ENCODE measurements at places on chromosomes 16 and 17.
A peak's percentile ranks its signal among the peaks of the same experiment; 100 is the strongest.

DNA sequence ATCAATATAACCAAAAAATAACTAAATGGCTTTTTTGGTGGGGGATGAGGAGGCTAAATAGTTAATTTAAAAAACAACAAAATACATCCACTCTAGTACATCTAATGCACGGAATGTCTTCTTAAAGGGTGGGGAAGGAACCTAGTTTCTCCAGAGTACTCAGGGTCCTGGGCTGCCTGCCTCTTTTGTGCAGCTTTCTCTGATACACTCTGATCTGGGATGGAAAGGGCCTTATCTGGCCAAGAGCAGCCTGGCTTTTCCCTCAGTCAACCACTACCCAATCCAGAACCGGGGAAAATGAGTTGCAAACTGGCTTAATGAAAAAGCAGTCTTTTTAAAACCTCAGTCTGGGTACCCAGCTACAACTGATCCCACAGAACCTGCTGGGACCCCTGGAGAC, 42.9 kb downstream of the DCUN1D3 start:
- no peak for DNase-seq

DNA sequence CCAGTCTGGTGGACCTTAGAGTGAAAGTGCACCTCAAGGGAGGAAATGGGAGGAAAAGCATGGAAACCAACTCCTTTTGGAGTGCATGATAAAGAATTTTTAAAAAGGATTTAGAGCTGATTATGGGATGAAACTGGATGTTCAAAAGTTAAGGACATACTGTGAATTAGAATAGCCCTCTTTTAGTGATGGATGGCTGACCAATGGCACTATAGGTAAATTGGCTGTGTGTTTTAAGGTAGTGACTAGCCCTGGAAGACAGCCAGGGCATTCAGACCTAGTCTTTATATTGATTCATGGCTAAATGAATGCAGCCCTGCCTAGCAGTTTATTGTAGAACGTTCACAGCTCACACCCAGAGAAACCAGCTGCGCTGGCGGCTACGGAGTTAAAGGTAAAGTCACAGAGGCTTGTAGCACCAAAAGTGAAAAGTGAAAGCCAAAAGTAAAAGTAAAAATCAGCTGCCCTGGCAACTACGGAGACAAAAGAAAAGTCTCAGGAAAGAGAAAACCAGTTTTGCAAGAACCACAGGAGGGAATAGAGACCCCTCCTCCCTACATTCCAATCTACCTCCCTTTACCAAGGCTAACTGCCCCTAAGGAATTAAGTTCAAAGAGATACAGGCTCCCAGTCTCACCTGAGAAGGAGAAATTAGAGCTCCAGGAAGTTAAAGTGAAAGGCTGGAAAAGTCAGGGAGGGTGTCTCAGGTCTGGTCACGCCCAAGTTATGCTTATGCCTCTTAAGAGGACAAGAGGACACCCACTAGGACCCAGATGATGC, 21.8 kb downstream of the ACSM1 start:
- peak; percentile 79 for DNase-seq

GRCh38 chr17:2051061-2051932, 3.6 kb upstream of the HIC1 start:
- peak; percentile 37 for DNase-seq

DNA sequence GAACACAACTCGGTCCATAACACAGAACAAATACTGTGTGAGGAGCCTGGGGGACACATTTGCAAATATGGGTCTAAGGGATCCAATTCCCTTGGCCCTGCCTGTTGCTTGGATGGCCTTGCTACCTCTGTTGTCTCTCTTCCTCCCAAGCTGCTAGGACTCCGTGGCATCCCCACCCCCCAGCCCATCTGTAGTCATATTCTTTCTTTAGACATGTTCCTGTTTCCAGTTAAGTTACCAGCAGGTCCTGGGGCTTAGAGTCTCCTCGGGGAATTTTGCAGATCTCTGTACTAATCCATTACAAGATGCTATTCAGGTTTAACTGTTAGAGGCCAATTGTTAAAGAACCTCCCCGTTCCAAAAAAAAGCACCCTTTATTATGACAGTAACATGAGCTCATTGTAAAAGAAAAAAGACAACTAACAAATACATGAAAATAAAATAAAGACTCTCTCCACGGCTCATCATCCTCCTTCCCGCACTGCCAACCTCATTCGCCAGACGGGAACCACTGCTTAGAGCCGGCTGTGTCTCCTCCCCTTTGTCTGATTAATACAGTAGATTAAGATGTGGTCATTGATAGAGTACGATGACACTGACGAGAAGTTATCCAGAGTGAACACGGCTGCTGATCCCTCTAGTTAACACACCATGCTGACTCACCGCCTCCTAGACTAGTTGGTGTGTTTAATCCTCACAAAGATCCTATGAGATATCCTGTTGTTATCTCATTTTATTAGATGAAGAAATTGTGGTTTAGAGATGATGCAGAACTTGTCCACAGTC, 22.2 kb downstream of the HS3ST4 start:
- DNase-seq = no peak

DNA sequence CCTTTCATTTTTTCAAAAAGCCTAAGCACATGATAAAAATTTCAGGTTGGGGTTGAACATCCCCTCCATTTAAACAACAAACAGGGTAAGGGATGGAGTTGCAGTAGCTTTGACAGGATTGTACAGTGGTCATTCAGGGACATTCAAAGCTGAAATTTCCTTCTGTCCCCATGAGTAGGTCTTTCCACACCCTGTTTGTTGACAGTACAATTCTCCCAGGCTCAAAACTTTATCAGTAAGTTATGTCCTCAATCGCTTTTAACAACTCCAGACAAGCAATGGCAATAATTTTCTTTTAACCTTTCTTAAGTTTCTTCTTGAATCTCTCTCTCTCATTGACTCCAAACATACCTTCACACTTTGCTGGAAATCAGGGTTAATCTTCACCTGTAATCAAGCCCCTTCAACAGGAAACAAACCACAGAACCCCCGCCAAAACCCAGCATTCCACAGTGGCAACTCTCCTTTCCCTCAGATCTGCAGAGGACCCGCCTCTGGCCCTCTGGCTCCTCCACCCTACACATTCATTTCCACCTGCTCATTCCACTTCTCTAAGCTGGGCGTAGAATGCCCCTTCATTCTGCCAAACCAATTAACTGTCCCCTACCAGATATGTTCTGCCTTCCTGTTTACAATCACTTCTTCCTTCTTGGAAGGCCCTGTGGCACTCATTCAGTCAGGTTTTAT, 20.7 kb downstream of the TXNDC11 start:
- DNase-seq = no peak

GRCh38 chr17:74362810-74363498, 1.3 kb upstream of the BTBD17 start:
- peak; percentile 71 for DNase-seq

GRCh38 chr17:68579194-68579927, 21.8 kb downstream of the FAM20A start:
- DNase-seq = no peak

DNA sequence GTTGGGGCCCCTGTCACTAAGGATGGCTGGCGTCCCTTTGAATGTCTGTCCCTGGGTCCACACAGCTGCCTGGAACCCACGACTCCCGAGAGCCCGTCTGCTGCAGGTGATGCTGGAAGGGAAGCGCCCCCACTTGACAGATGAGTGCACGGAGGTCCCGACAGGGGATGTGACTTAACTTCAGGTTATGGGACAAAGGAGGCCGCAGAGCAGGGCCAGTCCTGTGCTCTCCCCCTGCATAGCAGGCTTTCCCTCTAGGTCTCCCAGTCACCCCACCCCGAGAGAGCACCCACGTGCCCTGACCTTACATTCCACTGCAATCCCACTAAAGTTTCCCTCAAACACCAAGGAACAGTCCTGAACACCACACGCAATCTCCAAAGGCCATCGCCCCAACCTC, 6.0 kb upstream of the RCVRN start:
- no peak for DNase-seq

Measured in NCI-H345 (cell line).